ENCODE measurements at places on chromosomes 16 and 17. TPM values are rescaled to one million over a fixed set of nuclear protein-coding genes. Genes with fewer than 3 reads are reported as not detected.
A peak's percentile ranks its signal among the peaks of the same experiment; 100 is the strongest.

DNA sequence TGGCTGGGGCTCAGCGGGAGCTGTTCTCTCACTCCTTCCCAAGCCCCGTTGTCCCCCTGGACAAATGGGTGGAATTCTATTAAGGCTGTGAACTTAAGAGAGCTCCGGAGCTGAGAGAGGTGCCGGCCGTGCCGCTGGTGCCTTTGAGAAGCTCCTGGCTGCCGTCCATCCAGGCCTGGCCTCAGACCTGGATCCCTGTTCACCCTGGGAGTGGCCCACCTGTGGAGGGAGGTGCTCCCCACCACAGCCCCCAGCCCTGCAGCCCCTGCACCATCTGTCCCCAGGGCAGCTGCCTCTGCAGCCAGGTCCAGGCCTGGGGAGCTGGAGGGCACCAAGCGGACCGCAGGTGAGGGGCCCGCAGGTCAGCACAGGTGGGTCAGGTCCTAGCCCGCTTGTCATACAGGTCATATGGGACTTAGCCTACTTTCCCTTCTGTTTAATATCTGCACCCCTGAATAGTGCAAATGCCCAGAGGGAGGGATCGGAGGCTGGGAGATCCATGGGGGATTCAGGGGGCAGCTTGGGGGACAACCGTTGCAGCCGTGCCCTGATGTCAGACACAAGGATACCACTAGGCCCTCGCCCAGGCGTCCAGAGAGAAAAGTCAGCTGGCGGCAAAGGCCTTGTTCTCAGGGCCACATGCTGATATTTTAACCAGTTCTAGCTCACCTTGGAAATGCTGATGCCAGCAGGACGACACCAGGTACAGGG, 15.2 kb upstream of the METRNL start:
- no peak overlapping the region for H3K27ac ChIP-seq
- H3K4me1 ChIP-seq = no peaks in the 10 kb centered on the region
- H3K4me3 ChIP-seq = no peak overlapping the region
- no peak for DNase-seq

- DNase-seq = no peak
- no peaks in the 10 kb centered on the region for H3K36me3 ChIP-seq
- H3K27ac ChIP-seq = no peak overlapping the region
- H3K4me1 ChIP-seq = no peaks in the 10 kb centered on the region
- H3K27me3 ChIP-seq = no peaks in the 10 kb centered on the region
Observed at GRCh38 chr17:67617304-67617899, 100.3 kb upstream of the NOL11 start.

GRCh38 chr16:11725457-11725856, 17.2 kb downstream of the TXNDC11 start:
- H3K27ac ChIP-seq = no peak overlapping the region
- H3K4me1 ChIP-seq = peaks cover 7% of the 10 kb centered on the region
- peaks cover 10% of the 10 kb centered on the region for H3K36me3 ChIP-seq
- no peak overlapping the region for H3K4me3 ChIP-seq

DNA sequence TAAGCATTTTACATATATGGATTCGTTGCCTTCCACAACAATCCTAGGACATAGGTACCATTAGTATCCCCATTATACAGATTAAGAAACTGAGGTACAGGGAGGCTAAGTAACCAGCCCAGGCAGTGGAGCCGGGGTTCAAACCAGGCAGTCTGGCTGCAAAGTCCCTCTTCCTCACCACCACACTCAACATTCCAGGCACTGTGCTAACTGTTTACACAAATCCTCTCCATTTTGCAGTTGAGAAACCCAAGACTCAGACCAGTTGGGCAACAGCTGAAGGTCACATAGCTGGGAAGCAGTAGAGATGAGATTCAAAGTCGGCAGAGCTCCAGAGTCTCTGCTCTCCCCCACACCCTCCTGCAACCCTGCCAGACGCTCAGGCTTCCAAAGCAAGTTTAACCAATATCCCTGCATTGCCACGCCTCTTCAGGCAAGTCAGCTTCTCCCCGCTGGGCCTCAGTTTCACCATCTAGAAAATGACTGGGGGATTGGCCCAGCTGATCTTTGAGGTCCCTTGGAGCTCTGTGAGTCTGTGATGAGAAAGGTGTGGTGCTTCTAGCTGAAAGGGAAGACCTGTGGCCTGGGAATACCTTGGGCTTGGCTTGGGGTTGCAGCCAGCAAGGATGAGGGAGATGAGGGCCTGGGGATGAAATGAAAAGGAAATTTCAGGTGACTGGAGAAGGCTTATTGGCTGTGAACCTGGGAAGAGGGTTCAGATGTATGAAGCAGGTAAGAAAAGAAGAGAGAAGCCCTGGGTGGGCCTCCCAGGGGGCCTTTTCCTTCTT, 14.0 kb downstream of the CCR7 start:
- peak overlapping the region; percentile 77 for H3K27ac ChIP-seq
- no peaks in the 10 kb centered on the region for H3K36me3 ChIP-seq
- no peaks in the 10 kb centered on the region for H3K27me3 ChIP-seq
- H3K4me1 ChIP-seq = peaks cover 4% of the 10 kb centered on the region

DNA sequence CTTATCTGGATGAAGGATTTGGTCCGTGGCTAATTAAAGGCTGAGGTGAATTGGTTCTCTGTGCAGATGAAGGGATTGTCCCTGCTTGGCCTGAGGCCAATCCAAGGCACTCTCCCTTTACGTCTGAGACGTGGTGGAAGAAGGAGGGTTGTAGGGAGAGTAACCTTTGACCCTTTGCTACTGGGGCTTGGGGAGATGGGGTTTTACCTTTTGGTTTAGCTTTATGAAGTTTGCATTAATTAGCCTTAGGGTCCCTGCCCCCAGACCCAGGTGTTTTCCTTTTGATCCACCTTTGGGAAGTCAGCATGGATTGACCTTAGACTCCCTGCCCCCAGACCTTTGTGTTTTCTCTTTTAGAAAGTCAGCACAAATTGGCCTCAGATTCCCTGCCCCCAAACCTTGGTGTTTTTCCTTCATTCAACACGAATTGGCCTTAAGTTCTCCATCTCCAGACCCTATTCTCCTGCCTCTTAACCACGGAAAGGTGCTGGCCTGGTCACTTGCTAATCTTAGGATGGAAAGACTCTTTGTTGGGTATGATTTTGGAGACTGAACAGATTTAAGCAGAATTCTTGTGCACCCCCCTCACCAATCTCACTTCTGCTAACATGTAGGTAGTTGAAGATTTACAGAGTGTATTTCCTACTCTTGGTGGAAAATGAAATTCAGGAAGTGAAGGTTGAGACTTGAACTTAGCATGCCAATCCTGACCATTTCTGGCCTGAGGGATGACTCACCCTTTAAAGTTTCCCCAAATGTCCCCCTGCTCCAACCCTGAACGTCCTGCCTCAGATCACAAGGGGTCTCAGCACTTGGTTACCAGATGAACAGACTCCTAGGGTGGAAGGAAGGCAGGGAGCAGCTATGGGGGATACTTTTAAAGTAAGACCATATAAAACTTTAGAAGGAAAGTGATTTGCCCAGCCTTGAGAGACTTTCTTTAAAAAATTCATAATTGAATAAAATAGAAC, 23.1 kb upstream of the MMD start:
- peak; percentile 31 for DNase-seq
- H3K4me1 ChIP-seq = no peaks in the 10 kb centered on the region
- no peaks in the 10 kb centered on the region for H3K36me3 ChIP-seq

GRCh38 chr16:50251375-50252081, 14.8 kb upstream of the ADCY7 start:
- no peaks in the 10 kb centered on the region for H3K36me3 ChIP-seq
- H3K27ac ChIP-seq = no peak overlapping the region
- no peak overlapping the region for H3K4me3 ChIP-seq

- no peaks in the 10 kb centered on the region for H3K36me3 ChIP-seq
- no peak overlapping the region for H3K4me3 ChIP-seq
- no peak overlapping the region for H3K27ac ChIP-seq
- H3K4me1 ChIP-seq = no peaks in the 10 kb centered on the region
- DNase-seq = no peak
Observed at GRCh38 chr16:78106686-78107085, 7.2 kb downstream of the WWOX start.

- no peak for DNase-seq
- peaks cover 3% of the 10 kb centered on the region for H3K4me1 ChIP-seq
- no peak overlapping the region for H3K4me3 ChIP-seq
- no peak overlapping the region for H3K27ac ChIP-seq
- H3K36me3 ChIP-seq = no peaks in the 10 kb centered on the region
Observed at GRCh38 chr17:75602644-75603043, 15.0 kb downstream of the MYO15B start.

- H3K36me3 ChIP-seq = no peaks in the 10 kb centered on the region
- no peaks in the 10 kb centered on the region for H3K27me3 ChIP-seq
- H3K4me1 ChIP-seq = no peaks in the 10 kb centered on the region
- H3K27ac ChIP-seq = no peak overlapping the region
- DNase-seq = no peak
Observed at GRCh38 chr16:74868501-74868900, 93.9 kb upstream of the FA2H start.

DNA sequence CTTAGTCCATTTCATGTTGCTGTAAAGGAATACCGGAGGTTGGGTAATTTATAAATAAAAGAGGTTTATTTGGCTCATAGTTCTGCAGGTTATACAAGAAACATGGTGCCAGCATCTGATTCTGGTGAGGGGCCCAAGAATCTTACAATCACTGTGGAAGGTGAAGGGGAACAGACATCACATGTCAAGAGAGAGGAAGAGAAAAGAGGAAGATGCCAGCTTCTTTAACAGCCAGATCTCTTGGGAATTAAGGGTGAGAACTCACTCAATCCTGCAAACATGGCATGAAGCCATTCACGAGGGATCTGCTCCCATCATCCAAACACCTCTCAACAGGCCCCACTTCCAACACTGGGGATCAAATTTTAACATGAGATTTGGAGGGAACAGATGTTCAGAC, 49.5 kb downstream of the BMERB1 start:
- no peak overlapping the region for H3K4me3 ChIP-seq
- H3K36me3 ChIP-seq = no peaks in the 10 kb centered on the region
- H3K27ac ChIP-seq = no peak overlapping the region
- no peaks in the 10 kb centered on the region for H3K27me3 ChIP-seq
- peaks cover 3% of the 10 kb centered on the region for H3K4me1 ChIP-seq

DNA sequence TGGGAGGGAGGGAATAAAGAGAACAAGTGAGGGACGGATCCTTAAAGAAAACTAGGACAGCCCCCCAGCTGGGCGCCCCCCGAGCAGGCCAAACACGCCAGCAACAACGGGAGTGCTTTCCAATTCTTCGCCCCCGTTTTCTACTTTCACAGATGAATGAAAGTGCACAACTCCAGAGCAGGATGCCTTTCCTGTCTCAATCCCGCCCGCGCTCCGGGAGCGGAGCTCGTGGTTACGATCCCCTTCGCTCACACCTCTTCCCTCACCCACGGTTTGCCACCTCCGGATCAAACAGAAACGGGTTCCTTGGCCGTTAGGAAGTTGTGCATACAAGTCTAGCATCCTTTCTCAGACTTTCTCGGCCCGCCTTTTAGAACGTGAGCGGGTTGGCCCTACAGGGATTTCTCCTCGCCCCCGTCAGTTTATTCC, 680 bp downstream of the SKA2 start:
- peak overlapping the region; percentile 87 for H3K4me3 ChIP-seq
- no peaks in the 10 kb centered on the region for H3K36me3 ChIP-seq
- H3K4me1 ChIP-seq = no peaks in the 10 kb centered on the region
- peak; percentile 53 for DNase-seq

DNA sequence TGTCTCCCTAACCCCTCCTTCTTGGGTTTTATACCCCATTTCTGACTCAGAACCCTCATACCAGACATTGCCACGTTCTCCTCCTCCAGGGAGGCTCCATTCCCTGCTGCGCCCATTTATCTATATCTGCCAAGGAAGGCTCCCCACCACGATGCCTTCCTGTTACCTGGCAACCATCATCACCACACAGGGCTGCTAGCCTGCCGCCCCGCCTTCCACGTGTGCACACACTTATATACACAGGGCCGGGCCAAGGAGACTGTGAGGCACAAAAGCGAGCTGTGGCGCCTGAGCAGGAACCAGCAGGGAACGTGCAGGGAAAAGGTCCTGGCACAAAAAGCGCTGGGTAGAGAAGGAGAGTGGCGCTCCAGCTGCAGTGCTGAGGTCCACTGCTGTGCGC, 261.8 kb downstream of the CBLN1 start:
- H3K36me3 ChIP-seq = no peaks in the 10 kb centered on the region
- H3K27me3 ChIP-seq = no peaks in the 10 kb centered on the region
- no peak overlapping the region for H3K4me3 ChIP-seq
- H3K4me1 ChIP-seq = no peaks in the 10 kb centered on the region
- no peak overlapping the region for H3K27ac ChIP-seq
- DNase-seq = no peak

GRCh38 chr16:60608971-60609370, 1427.3 kb downstream of the CDH8 start:
- no peaks in the 10 kb centered on the region for H3K4me1 ChIP-seq
- no peak for DNase-seq
- no peak overlapping the region for H3K27ac ChIP-seq
- no peaks in the 10 kb centered on the region for H3K36me3 ChIP-seq
- no peak overlapping the region for H3K4me3 ChIP-seq

DNA sequence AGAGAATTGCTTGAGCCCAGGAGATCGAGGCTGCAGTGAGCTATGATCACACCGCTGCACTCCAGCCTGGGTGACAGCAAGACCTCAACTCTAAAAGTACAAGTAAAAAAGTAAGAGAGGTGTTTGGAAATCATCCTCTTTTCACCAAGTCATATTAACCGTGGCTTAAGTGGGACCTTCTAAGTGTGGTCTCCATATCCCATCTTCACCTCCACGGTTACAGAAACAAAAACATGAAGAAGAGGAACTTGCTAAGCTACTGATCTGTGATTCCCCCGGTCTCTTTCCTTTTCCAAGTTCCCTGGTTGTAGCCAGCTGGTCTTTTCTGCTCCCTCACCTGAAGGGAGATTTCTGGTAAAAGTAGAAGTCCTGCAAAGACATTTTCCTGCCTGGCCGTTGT, 389.4 kb downstream of the CPPED1 start:
- H3K4me1 ChIP-seq = no peaks in the 10 kb centered on the region
- H3K27ac ChIP-seq = no peak overlapping the region
- DNase-seq = no peak
- no peak overlapping the region for H3K4me3 ChIP-seq
- no peaks in the 10 kb centered on the region for H3K36me3 ChIP-seq

Gene P2RX5
- 0.93 TPM for total RNA-seq

Gene AOC3
- 28.3 TPM for total RNA-seq

Gene CCDC40
- total RNA-seq = 3.6 TPM

Gene ZNF768
- total RNA-seq = 63.2 TPM

Gene FOXF1
- total RNA-seq = 12.1 TPM

Gene TEX14
- not detected for total RNA-seq

Gene CACNG1
- not detected for total RNA-seq

Measured in colonic mucosa (tissue), 4 donors.